ENCODE measurements at places on chromosomes 12 and 14.

DNA sequence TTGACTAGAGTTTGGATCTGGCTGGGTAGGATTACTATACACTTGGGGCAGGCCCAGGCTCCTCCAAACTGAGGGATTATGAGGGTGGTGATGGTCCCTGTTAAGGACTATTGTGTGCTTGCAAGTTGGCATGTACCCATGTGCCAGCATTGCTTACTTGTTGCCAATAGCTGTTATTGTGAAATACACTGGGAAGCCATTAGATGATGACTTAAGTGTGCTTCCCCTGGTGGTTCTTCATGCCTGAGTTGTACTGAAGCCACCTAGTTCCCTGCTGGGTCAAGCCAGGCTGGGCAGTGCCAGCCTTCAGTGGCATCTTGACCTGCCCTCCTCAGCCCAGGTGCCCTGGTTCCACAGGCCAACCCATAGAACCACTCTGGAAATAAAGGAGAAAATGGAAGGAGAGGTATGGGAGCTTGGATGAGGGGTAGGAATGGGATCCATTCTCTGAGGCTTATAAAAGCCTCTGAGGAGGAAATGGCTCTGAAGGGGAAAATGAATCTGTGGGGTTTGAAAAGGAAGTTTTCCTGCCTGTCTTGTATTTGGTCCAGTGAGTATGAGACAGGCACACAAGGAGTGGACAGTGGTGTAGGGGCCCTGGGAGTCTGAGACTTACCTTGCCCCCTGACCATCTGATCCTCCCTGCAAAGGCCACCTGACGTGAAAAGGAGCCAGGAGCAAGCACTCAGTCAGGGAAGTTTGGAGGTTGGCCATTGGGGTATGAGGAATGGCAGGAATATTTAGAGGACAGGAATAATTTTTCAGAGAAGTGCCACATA, 724 bp downstream of the LTB4R start:
- no peak for DNase-seq

GRCh38 chr14:58060898-58061297, 91.1 kb downstream of the ARMH4 start:
- no peak for DNase-seq

DNA sequence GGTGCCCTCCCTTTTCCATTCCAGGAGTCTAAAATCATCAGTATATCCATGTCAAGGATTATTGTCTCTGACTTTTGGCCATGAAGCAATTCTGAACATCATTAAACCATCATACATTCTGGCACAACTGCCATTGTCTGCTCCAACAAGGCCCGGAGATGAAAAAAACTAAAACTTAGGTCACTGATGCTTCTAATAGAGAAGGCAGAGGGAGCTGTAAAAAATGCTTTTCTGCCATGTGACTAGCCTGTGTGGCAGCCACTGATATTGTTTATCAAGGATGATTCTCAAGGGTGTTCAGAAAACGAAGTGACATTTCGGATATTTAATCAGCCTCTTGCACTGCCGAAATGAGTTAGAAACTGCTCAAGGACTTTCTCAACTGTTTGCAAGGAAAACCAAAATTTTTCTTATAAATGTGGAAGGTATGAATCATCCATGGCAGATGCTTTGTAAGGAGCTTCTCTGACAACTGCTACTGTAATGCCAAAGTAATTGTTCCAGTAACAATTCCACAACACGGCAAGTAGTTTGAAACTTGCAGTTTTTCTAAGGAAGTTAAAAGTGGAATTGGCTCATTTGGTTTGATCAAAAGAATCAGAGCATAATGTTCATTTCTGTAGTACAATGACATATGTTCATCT, 1076.5 kb upstream of the FLRT2 start:
- no peak for DNase-seq

- DNase-seq: no peak
These were observed 53.5 kb downstream of the SUDS3 start for GRCh38 chr12:118429688-118430383.

GRCh38 chr12:47717046-47717442, 8.2 kb downstream of the ENDOU start:
- no peak for DNase-seq

DNA sequence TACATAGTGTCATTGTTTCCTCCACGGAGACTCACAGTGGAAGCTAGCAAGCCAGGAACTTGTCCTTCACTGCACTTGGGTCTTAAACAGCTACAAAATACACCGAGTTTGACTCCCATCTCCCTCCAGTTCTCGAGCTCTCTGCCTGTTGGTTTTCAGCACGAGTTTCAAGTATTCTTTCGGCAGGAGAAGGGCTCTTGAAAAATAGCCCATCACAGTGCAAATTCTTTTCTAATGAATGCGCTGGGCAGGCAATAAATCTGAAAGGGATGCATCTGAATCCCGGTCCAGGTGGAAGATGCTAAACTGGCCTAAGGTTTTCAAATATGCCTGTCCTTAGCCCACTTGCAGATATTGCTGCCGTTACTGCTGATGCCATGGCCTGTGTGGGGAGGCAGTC, 173.9 kb downstream of the CACNA1C start:
- DNase-seq: no peak

GRCh38 chr12:5072311-5072710, 28.6 kb downstream of the KCNA5 start:
- DNase-seq: no peak

DNA sequence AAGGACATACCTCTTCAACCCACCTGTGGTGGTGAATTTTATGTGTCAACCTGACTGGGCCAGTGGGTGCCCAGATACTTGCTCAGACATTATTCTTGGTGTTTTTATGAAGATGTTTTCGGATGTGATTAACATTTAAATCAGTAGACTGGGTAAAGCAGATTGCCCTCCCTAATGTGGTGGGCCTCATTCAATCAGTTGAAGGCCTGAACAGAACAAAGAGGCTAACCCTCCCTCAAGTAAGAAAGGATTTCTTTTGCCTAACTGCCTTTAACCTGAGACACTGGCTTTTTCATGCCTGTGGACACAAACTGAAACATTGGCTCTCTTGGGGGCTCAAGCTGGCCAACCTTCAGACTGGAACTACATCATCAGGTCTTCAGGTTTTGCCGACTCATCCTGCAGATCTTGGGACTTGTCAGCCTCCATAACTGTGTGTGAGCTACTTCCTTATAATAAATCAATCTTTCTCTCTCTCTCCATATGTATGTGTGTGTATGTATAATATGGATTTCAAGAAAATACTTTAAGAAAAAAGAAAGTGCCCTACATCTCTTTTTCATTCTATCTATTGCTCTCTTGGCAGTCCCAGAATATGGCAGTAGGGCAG, 39.4 kb downstream of the RTN1 start:
- DNase-seq: no peak

DNA sequence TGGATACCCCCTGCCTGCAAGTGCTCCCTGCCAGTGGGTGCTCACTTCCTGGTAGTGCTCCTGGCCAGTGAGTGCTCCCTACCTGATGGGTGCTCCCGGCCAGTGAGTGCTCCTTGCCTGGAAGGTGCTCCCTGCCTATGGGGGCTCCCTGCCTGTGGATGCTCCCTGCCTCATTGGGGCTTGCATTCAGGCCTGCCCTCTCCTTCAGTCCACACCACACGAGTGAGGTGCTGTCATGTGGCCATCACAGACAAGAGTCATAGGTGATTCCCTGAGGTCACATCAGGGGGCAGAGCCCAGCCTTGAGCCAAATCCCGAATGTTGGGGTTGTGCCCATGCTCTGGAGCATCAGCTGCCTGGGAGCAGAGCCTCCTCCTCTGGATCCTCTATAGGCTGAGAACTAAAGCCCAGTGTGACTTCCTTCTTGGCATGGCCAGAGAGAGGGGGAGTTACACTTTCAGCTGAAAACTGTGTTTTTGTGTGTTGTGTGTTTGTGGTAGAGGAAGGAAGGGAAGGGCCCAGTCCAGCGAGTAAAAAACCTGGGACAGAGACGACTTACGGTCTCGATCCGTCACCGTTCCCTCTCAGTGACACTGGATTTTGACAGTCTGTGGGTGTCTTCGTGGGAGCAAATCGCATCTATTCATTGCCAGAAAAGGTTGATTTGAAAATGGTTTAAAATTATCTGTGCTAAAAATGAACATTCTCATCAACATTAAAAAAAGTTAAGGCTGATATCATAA, 136.0 kb downstream of the ADGRD1 start:
- no peak for DNase-seq

DNA sequence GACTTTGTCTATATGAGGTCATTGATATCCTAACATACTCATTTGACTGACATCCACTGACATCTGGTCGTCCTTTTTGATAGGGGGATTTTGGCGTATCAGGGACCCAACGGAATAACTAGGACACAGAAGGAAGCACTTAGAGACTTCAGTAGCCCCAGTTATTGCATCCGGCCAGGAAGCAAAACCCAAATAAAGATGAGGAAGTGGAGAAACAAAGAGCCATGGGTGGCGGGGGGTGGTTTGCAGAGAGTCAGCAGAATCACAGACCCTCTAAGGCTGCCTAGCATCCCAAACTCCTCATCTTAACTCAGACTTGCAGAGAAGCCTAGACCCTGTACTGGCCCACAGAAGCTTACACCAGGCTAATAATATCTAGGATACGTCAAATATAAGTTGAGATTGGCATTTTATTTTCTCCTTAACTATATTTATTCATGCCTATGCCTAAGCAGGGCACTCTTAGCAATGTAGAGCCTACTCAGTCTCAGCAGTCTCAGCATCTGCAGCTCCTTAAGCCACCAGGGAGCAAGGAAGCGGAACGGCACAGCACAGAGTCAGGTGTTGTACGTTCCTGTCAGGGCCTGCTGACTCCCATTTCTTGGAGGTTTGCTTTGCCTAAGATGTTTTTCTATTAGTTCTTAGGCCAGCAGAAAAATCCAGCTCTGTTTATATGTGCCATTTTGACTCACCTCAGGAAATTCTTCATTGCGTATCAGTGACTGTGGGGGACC, 45.1 kb downstream of the KCNA1 start:
- DNase-seq: no peak

DNA sequence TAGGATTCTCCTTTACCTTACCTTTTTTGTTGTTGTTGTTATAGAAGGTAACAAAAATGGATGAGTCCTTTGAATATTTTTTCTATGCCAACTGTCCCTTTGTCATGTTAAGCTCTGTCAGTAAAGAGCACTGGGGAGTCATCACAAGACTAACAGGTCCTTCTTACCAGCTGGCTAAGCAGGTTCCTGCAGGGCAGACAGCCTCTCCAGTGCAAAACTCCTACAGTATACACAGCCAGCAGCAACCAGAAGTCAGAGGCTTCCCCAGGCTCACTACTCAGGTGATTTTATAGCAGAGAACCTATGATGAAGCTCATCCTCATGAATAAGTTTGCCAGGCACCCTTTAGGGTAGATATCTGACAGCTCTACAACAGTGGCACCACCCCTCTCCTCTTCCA, 271.1 kb downstream of the RERGL start:
- no peak for DNase-seq

GRCh38 chr12:132365226-132365625, 35.8 kb upstream of the GALNT9 start:
- DNase-seq: no peak

GRCh38 chr12:53231921-53232645, at the start of gene RARG:
RARG (minus strand) TSS chr12:53232209; CDS start chr12:53227545, 4,664 bp downstream.
- no peak for DNase-seq

GRCh38 chr12:52687497-52688385, 7.5 kb upstream of the KRT1 start:
- DNase-seq: no peak

DNA sequence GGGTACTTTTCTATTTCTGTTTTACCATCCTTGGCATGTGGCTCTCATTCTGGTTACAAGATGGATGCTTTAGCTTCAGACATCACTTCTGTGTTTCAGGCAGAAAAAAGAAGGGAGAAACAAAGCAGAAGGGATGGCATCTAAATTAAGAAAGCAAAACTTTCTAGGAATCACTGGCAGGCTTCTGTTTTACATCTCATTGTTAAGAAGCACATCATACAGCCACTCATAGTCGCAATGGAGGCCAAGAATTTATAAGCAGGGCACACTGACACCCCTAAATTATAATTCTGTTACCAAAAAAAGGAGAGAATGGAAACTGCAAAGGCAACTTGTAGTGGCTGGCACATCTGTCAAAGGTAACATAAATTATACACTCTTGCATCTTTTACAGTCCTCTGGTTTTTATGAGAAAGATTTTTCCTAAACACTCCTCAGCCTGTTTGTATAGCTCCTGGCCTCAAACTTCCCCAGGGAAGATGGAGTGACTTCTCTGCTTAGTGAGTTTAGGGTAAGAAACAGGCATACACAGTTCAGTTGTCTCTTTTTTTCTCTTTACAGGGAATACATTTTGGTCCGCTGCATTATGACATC, 22.0 kb upstream of the LEMD3 start:
- no peak for DNase-seq

- DNase-seq: no peak
These were observed 8.0 kb downstream of the GNG2 start for GRCh38 chr14:51868405-51868804.

DNA sequence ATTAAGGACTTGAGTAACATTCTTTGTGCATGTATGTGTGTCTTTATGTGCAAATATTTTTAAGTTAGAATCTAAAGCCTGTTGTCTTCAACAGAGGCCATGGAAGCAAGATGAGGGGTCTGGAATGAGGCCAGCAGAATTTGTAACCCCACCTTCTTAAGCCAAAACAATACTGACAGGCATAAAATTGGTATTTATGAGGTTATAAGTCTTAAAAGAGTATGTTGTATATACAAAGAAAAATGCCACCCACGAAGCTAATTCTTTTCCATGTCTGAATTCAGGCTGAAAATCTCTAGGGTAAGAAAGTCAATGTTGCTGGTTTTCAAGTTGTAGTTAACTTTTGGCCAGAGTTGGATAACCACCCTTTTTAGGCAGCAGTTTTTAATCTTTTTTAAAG, 86.2 kb upstream of the TMTC1 start:
- no peak for DNase-seq

DNA sequence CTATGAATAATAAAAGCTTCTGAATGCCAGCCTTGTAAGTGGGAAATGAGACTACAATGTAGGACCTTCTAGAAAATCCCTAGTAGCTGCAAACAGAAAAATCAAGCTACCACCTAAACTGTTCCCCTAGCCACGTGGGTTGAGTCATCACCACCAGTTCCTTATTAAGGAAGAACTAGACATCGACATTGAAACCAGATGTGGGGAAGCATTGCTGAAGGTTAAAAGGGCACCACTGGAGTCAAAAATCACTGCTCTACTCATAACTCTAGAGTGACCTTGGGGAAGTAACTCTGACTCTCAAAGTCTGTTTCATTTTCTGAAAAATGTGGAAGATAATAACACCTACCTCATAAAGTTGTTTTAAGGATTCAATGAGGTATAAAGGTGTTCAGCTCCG, 9.4 kb upstream of the CNIH1 start:
- DNase-seq: no peak

- no peak for DNase-seq
These were observed 2.0 kb downstream of the AQP6 start for GRCh38 chr12:49974677-49975317.

DNA sequence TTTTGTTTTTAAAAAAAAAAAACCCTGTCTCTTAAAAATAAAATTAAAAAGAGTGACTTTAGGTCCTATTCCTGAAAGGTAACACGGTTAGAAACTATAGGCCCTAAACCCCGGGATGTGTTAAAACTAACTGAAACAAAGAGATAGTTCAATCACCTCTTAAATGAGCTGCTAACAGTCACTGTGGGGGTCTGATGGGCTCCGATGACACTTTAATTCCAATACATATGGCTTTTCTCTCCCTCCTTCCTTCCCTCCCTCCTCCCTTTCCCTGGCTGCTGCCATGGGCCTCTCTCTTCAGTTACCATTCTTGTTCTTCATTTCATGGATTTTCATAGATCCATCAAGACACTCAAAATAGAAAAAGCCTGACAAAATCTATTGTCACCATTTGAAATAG, 76.6 kb downstream of the RNF34 start:
- no peak for DNase-seq

GRCh38 chr12:48937170-48937569, 11.9 kb upstream of the FKBP11 start:
- no peak for DNase-seq
